ENCODE measurements at places on chromosomes 3 and 15. TPM values are rescaled to one million over a fixed set of nuclear protein-coding genes. Genes with fewer than 3 reads are reported as not detected.

DNA sequence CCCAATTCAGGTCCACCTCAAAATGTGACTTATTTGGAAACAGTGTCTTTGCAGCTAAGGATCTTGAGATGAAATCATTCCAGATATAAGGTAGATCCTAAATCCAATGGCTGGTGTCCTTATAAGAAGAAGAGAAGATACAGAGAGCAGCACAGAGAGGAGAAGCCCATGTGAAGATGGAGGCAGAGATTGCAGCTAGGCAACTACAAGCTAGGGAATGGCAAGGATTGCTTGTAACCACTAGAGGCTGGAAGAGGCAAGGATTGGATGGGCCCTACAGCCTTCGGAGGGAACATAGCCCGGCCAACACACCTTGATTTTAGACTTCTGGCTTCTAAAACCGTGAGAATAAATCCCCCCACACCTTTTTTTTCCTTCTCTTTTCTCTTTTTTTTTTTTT lies 38.5 kb downstream of the SYN2 start:
- no peaks in the 10 kb centered on the region for H3K27me3 ChIP-seq
- H3K4me1 ChIP-seq = peaks cover 9% of the 10 kb centered on the region
- H3K27ac ChIP-seq = no peak overlapping the region
- H3K36me3 ChIP-seq = no peaks in the 10 kb centered on the region
- no peak for DNase-seq

DNA sequence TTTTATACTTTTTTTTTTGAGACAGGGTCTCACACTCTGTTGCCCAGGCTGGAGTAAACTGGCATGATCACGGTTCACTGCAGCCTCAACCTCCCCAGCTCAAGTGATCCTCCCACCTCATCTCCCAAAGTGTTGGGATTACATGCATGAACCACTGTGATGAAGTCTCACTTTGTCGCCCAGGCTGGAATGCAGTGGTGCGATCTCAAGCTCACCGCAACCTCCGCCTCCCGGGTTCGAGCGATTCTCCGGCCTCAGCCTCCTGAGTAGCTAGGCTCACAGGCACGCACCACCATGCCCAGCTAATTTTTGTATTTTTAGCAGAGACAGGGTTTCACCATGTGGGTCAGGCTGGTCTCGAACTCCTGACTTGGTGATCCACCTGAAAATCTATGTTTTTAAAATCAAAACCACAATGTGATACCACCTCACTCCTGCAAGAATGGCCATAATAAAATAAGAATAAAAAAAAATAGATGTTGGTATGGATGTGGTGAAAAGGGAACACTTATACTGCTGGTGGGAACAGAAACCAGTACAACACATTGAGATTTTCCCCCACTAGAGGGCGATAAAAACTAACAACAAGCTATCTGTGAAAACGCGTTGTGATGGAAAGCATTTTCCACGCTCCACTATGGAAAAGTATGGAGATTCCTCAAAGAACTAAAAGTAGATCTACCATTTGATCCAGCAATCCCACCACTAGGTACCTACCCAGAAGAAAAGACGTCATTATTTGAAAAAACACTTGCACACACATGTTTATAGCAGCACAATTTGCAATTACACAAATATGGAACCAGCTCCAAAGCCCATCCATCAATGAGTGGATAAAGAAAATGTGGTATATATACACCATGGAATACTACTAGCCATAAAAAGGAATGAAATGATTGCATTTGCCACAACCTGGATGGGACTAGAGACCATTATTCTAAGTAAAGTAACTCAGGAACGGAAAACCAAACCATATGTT lies 26.8 kb upstream of the OCA2 start:
- no peaks in the 10 kb centered on the region for H3K4me1 ChIP-seq
- peaks cover 8% of the 10 kb centered on the region for H3K36me3 ChIP-seq
- H3K4me3 ChIP-seq = no peak overlapping the region
- peak; percentile 61 for DNase-seq

- no peak for DNase-seq
- H3K4me3 ChIP-seq = no peak overlapping the region
- no peaks in the 10 kb centered on the region for H3K27me3 ChIP-seq
- H3K36me3 ChIP-seq = no peaks in the 10 kb centered on the region
- H3K27ac ChIP-seq = no peak overlapping the region
- H3K4me1 ChIP-seq = peaks cover 6% of the 10 kb centered on the region
Measured at GRCh38 chr15:99211926-99212325, 37.5 kb downstream of the TTC23 start.

The CCR3 gene
- not detected for polyA plus RNA-seq

The NUP210 gene
- polyA plus RNA-seq = 1.8 TPM

- H3K27me3 ChIP-seq = peaks cover 74% of the 10 kb centered on the region
- peaks cover 8% of the 10 kb centered on the region for H3K4me1 ChIP-seq
- peak overlapping the region; percentile 49 for H3K4me3 ChIP-seq
- peak; percentile 94 for DNase-seq
- no peaks in the 10 kb centered on the region for H3K36me3 ChIP-seq
Measured at GRCh38 chr15:66251790-66252684, 1.5 kb downstream of the MEGF11 start.

- DNase-seq = no peak
- no peak overlapping the region for H3K4me3 ChIP-seq
- no peaks in the 10 kb centered on the region for H3K27me3 ChIP-seq
Measured at GRCh38 chr3:188158731-188159310, 4.9 kb downstream of the LPP start.

The RASGRP1 gene
- 0.03 TPM for polyA plus RNA-seq

DNA sequence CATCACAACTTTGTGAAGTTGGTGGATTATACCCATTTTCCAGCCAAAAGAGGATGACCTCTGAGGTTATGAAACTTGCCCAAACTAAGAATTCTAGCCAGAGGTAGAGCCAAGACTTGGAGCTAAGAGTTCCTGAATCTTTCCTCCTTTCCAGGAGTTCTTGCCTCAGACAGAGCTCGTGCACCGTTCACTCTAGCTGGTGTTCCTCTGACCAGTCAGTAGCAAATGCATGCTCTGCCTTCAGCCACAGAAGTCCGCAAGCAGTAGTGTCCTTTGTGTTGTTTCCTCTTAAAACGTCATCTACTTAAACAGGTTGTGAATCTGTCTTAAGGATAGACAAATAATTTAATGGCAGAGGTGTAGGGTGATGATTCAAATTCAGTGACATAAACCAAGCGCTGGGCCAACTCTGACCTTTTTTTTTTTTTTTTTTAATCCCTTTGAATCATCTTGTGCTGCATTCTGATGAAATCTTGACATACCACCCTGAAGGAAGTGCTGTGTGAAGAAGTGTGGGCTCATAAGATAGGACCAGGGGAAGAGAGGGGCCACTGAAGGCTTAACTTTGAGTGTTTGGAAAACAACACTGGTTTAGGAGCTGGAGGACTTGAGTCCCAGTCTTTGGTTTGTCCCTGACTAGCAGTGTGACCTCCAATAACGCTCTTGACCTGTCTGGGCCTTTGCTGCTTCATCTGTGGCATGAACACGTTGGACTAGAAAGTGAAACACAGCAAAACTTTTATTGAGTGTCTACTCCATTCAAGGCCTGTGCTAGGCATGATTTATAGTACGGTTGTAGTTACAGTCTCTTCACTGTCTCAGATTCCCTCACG lies 53.4 kb downstream of the ITPR1 start:
- no peaks in the 10 kb centered on the region for H3K4me1 ChIP-seq
- no peak for DNase-seq
- no peak overlapping the region for H3K27ac ChIP-seq
- H3K27me3 ChIP-seq = no peaks in the 10 kb centered on the region
- no peak overlapping the region for H3K4me3 ChIP-seq
- no peaks in the 10 kb centered on the region for H3K36me3 ChIP-seq

- peaks cover 5% of the 10 kb centered on the region for H3K36me3 ChIP-seq
- H3K4me3 ChIP-seq = no peak overlapping the region
- no peak for DNase-seq
- H3K27me3 ChIP-seq = no peaks in the 10 kb centered on the region
- H3K4me1 ChIP-seq = peaks cover 14% of the 10 kb centered on the region
- peak overlapping the region; percentile 62 for H3K27ac ChIP-seq
Measured at GRCh38 chr15:90883526-90883975, 753 bp upstream of the FES start.

- no peak overlapping the region for H3K27ac ChIP-seq
- no peaks in the 10 kb centered on the region for H3K36me3 ChIP-seq
- DNase-seq = no peak
- no peaks in the 10 kb centered on the region for H3K27me3 ChIP-seq
- H3K4me3 ChIP-seq = no peak overlapping the region
Measured at GRCh38 chr3:126310816-126311215, 46.4 kb downstream of the KLF15 start.
